Caudate nucleus (tissue), 63 donors: ENCODE measurements at places on chromosomes 7 and 10.

- no peak for DNase-seq
Observed at GRCh38 chr10:132787495-132788179, 1.7 kb upstream of the NKX6-2 start.

- no peak for DNase-seq
Observed at GRCh38 chr10:72134785-72135767, 46.7 kb upstream of the SPOCK2 start.

- DNase-seq = no peak
Observed at GRCh38 chr7:23205577-23205908, 23.7 kb downstream of the NUP42 start.

- no peak for DNase-seq
Observed at GRCh38 chr7:23915236-23915635, 205.2 kb downstream of the STK31 start.

DNA sequence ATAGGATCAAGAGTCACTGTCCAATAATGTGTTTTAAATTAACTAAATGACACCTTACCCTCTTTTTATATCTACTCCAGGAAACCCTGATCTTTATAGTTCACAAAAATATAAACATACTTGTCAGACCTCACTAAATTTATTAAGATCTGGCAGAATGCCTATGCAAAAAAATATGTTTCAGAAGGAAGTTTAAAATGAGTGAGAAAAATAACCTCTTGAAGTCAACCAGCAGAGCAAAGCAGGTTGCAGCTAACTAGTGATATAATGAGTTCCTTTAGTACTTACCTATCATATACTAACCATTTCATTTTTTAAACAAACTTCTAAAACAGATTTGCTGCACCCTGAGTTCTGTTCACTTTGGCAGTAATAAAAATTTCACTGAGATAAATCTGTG, 14.0 kb upstream of the HGF start:
- no peak for DNase-seq

DNA sequence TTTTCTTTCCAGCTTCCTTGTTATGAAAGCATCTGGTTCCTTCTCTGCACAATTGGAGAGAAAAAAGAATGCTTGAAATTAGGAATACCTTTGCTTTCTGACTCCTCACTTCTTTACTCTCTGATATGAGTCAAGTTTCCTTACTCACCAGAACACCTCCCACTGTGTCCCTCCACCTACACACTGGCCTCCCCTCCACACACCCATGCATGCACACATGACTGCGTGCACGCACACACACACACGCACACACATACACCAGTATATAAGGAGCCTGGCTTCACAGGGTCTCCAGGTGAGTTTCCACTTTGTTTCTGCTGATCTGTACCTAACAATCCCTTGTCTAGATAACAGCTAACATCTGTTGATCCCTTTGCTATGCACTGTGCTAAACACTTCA, 11.4 kb upstream of the PTER start:
- no peak for DNase-seq

GRCh38 chr7:1461646-1462375, 2.5 kb upstream of the MICALL2 start:
- no peak for DNase-seq

DNA sequence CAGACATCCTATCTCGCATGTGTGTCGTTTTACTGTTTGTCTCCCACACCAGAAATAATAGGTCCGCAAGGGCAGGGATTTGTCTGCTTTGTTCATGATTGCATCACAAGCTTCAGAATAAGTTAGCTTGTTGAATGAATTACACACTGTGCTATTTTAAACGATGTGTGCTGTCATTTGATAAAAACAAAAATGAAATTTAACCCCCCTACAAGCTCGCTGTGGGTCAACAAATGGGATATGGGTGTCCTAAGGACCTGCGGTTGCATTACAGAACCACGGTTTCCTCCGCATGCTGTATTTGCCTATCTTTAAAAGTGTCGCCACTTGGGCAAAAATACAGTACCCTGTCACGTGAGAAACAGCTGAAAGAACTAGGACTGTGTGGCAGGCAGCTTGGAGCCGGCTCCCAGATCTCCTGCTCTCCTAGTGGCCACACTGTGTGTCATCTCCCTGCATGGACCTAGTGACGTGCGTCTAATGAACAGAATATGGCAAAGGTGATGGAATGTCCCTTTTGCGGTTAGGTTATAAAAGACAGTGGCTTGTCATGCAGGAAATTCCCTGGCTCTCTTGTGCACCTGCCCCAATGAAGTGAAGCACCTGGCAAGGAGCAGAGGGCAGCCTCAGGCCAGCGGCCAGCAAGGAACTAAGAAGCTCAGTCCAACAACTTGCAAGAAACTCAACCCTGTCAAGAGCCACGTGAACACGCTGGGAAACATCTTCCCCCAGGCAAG, 32.9 kb upstream of the CRYGN start:
- no peak for DNase-seq

- DNase-seq = no peak
Observed at GRCh38 chr10:11424456-11425295, 186.8 kb downstream of the USP6NL start.

DNA sequence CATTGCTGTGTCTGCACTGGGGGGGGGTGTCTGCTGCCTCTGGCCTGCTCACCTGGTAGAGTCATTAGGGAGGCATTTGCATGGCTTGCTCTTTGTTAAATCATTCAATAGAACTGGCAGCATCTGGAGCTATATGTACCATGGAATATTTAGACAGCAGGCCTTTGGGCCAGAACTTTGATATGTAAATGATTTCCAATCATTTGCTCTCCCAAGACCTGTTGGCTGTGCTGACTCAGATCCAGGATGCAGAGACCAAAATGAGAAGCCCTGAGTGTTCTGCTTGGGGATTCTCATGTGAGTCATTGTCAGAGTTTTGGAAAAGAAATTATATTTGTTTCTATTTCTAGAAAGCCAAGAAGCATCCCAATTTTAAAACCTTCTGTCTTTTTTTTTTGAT, 257.6 kb upstream of the IGFBP3 start:
- DNase-seq = no peak

GRCh38 chr7:75842836-75843446, 29.3 kb upstream of the CCL24 start:
- no peak for DNase-seq

GRCh38 chr10:114479307-114479706, 75.0 kb upstream of the AFAP1L2 start:
- DNase-seq = no peak
